ENCODE measurements at places on chromosomes 5 and 9. TPM values are rescaled to one million over a fixed set of nuclear protein-coding genes. Genes with fewer than 3 reads are reported as not detected.
A peak's percentile ranks its signal among the peaks of the same experiment; 100 is the strongest.

The EQTN gene
- not detected for total RNA-seq

The CDH9 gene
- total RNA-seq: not detected

The GPR21 gene
- total RNA-seq: not detected

The FAM120AOS gene
- total RNA-seq: 46.5 TPM

The CTNNA1 gene
- 58.1 TPM for total RNA-seq

- no peaks in the 10 kb centered on the region for H3K27me3 ChIP-seq
Measured at GRCh38 chr9:13967438-13967837, 346.5 kb downstream of the NFIB start.

GRCh38 chr5:113177225-113177624, 200.6 kb downstream of the DCP2 start:
- H3K36me3 ChIP-seq: no peaks in the 10 kb centered on the region
- peaks cover 6% of the 10 kb centered on the region for H3K4me1 ChIP-seq
- no peak for DNase-seq
- peaks cover 13% of the 10 kb centered on the region for H3K27me3 ChIP-seq
- no peak overlapping the region for H3K4me3 ChIP-seq

DNA sequence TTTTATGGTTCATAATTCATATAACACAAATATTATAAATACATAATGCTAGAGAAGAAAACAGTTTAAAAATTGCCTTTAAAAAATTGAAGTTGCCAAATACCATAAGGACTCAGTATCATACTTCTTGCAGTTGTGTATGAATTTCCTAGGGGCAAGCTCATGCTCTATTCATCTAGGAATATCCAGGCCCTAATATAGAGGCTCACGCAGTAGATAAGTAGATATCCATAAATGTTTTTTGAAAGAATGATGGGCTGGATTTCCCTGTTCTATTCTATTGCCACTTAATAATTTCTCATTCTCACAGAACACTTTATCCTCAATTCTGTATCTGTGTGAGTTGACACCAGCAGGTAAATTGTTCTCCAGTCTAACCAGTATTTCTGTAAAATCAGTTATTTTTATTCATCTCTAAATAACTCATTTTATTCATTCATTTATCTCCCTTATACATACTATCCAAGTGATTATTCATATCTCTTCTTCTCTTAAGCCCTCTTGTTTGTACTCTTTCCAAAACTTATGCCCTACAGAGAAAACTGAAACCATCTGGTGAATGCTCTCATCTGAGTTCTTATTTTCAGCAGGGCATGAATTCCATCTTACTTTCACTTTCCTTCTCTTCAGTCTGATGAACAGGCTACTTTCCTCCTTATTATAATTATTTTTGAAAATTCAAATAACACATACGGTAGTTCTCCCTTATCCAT, 97.1 kb downstream of the SLC44A1 start:
- no peaks in the 10 kb centered on the region for H3K27me3 ChIP-seq
- peaks cover 18% of the 10 kb centered on the region for H3K4me1 ChIP-seq
- H3K27ac ChIP-seq: peak overlapping the region; percentile 39
- H3K4me3 ChIP-seq: peak overlapping the region; percentile 39
- H3K36me3 ChIP-seq: peaks cover 11% of the 10 kb centered on the region
- DNase-seq: no peak

GRCh38 chr5:400282-401145, 42.5 kb upstream of the EXOC3 start:
- peaks cover 9% of the 10 kb centered on the region for H3K27me3 ChIP-seq
- H3K36me3 ChIP-seq: peaks cover 56% of the 10 kb centered on the region
- H3K4me1 ChIP-seq: peaks cover 42% of the 10 kb centered on the region

GRCh38 chr5:154614595-154614994, 136.6 kb upstream of the HAND1 start:
- H3K27ac ChIP-seq: no peak overlapping the region
- no peaks in the 10 kb centered on the region for H3K36me3 ChIP-seq
- H3K27me3 ChIP-seq: peaks cover 53% of the 10 kb centered on the region
- no peak overlapping the region for H3K4me3 ChIP-seq
- H3K4me1 ChIP-seq: peaks cover 5% of the 10 kb centered on the region

- no peaks in the 10 kb centered on the region for H3K27me3 ChIP-seq
- no peak overlapping the region for H3K27ac ChIP-seq
- no peak overlapping the region for H3K4me3 ChIP-seq
- H3K4me1 ChIP-seq: peaks cover 3% of the 10 kb centered on the region
Measured at GRCh38 chr5:76867827-76868693, 18.2 kb downstream of the S100Z start.

DNA sequence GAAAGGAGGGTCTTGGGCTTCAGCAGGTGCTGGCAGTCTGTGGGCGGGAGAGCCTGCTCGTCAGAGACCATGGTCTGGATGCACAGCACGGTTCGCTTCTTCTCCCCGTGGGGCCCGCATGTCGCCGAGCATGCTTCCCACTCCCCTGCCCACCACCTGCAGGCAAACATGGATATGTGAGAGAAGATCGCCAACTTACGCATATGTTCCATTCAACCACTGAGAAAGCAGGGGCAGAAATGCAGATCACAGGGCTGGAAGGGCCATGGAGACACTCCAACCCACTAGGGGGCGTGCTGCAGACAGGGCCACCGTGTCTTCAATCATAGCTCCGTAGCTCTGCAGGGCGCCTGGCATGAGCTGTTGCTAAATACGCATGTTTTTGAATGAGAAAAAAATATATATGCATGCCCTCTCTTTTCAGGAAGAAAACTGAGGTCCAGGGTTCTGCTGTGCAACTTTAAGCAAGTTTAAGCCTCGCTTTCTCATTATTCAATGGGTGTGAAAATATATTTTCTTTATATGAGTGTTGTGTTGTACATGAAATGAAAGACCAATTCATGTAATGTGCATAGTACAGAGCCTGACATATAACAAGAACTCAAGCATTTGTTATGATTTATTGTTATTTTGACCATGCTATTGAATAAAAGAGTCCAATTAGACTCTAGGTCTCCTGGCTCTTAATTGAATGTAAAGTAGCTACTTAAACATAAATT, 148.0 kb downstream of the TARS1 start:
- no peaks in the 10 kb centered on the region for H3K27me3 ChIP-seq
- no peak overlapping the region for H3K27ac ChIP-seq
- H3K36me3 ChIP-seq: no peaks in the 10 kb centered on the region
- peak; percentile 28 for DNase-seq
- H3K4me1 ChIP-seq: no peaks in the 10 kb centered on the region

GRCh38 chr5:73497497-73498056, 665 bp upstream of the BTF3 start:
- peaks cover 38% of the 10 kb centered on the region for H3K36me3 ChIP-seq
- H3K4me3 ChIP-seq: peak overlapping the region; percentile 97
- peak overlapping the region; percentile 99 for H3K27ac ChIP-seq
- peaks cover 11% of the 10 kb centered on the region for H3K27me3 ChIP-seq

DNA sequence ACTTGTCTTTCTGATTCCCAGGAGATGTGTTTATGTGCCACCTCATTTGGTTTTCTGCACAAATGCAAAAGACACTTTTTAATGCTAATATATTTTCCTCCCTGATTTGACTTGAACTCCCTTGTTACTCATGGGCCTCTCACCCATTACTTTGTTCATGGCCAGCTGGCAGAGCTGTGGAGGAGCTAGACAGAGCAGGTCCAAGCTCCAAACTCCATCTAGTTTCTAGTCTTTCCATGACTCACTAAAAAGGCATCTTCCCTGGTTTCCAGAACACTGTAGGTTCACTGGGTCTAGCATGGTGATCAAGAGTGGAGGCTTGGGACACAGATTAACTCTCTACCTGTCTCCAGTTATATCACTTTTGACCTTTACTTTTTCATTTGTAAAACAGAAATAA, 161.0 kb upstream of the SLC28A3 start:
- H3K4me1 ChIP-seq: no peaks in the 10 kb centered on the region
- peaks cover 5% of the 10 kb centered on the region for H3K27me3 ChIP-seq
- H3K36me3 ChIP-seq: no peaks in the 10 kb centered on the region
- DNase-seq: no peak
- no peak overlapping the region for H3K27ac ChIP-seq
- H3K4me3 ChIP-seq: no peak overlapping the region

GRCh38 chr5:40680741-40681362, 1.1 kb downstream of the PTGER4 start:
- peaks cover 58% of the 10 kb centered on the region for H3K36me3 ChIP-seq
- DNase-seq: peak; percentile 46
- peaks cover 36% of the 10 kb centered on the region for H3K4me1 ChIP-seq
- H3K27me3 ChIP-seq: no peaks in the 10 kb centered on the region
- H3K27ac ChIP-seq: peak overlapping the region; percentile 98

DNA sequence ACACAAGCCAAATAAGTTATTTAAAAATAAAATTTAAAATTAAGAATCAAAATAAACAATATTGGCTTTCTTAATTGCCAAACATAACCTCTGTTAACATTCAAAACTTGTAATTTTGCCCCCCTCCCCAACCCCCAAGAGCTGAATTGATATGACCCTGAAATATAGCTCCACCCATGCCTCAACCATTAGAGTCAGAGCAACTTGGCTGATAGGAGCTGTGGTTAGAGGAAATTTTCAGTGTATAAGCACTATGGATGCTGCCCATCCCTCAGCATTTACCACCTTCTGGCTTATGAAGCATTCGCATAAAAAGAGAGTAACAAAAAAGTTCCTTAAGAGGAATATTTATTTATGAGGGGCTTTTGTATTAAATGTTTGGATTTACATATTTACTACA, 6.1 kb downstream of the POC5 start:
- H3K36me3 ChIP-seq: peaks cover 21% of the 10 kb centered on the region
- no peak overlapping the region for H3K4me3 ChIP-seq

GRCh38 chr5:104146652-104147051, 584.1 kb upstream of the NUDT12 start:
- no peak overlapping the region for H3K27ac ChIP-seq
- H3K4me1 ChIP-seq: no peaks in the 10 kb centered on the region
- H3K4me3 ChIP-seq: no peak overlapping the region
- no peak for DNase-seq
- no peaks in the 10 kb centered on the region for H3K27me3 ChIP-seq

- H3K27ac ChIP-seq: no peak overlapping the region
- H3K27me3 ChIP-seq: peaks cover 8% of the 10 kb centered on the region
- no peaks in the 10 kb centered on the region for H3K4me1 ChIP-seq
- no peak overlapping the region for H3K4me3 ChIP-seq
Measured at GRCh38 chr5:135608361-135608760, 29.6 kb upstream of the CXCL14 start.

DNA sequence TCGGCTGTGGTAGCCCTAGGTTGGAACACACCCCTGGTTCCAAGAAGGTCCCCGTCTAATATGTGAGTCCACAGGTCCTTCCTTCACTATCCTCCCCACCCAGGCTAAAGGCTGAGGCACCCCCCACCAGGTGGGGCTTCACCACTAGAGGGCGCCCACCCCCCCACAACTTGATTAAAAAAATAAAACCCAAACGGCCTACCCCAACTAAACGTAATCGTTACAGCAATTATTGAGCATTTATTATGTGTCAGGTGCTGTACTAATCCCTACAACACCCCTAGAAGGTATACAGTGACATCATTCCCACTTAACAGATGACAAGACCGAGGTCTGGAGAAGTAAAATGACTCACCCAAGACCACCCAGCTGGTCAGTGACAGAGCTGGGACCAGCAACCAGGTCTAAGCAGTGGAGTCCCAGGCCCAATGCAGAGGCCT, 65.0 kb downstream of the FGF18 start:
- no peak overlapping the region for H3K27ac ChIP-seq
- peaks cover 17% of the 10 kb centered on the region for H3K27me3 ChIP-seq
- H3K4me3 ChIP-seq: no peak overlapping the region

DNA sequence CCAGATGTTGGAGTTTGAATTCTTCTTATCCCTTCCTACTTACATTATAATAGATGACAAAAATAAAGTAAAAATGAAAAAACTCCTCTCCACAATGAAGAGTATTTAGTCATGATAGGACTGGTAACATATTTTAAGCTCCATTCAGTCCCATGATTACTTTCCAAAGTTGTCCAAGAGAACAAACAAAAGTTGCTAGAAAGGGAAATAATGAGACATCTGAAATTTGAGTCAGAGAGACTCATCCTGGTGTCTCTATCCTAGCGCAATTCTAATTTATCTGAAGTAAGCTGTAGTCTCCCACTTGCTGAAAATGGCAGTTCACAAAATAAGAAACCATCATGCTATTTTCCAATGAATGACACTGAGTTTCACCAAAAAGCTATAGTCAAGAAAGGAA, 152.2 kb downstream of the BNC2 start:
- peaks cover 7% of the 10 kb centered on the region for H3K27me3 ChIP-seq
- no peaks in the 10 kb centered on the region for H3K36me3 ChIP-seq
- no peak overlapping the region for H3K27ac ChIP-seq
- no peak overlapping the region for H3K4me3 ChIP-seq

- no peak overlapping the region for H3K27ac ChIP-seq
- no peak overlapping the region for H3K4me3 ChIP-seq
- no peak for DNase-seq
Measured at GRCh38 chr5:67495072-67495471, 298.5 kb upstream of the CD180 start.

DNA sequence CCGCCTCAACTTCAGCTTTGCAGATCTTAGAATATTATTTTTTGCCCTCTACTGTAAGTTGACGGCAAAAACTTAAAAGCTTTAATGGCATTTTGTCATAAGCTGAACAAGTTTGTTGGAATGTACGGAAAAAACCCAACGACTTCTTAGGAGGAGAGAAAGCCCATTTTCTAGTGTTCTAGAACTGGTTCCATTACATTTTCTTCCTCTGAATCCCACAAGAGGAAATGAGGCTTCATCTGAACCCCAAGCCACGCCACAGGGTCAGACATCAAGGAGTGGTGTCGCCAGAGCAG, 113.7 kb downstream of the LHFPL2 start:
- no peak overlapping the region for H3K27ac ChIP-seq
- no peaks in the 10 kb centered on the region for H3K27me3 ChIP-seq
- H3K4me1 ChIP-seq: no peaks in the 10 kb centered on the region
- no peak for DNase-seq
- H3K36me3 ChIP-seq: no peaks in the 10 kb centered on the region

DNA sequence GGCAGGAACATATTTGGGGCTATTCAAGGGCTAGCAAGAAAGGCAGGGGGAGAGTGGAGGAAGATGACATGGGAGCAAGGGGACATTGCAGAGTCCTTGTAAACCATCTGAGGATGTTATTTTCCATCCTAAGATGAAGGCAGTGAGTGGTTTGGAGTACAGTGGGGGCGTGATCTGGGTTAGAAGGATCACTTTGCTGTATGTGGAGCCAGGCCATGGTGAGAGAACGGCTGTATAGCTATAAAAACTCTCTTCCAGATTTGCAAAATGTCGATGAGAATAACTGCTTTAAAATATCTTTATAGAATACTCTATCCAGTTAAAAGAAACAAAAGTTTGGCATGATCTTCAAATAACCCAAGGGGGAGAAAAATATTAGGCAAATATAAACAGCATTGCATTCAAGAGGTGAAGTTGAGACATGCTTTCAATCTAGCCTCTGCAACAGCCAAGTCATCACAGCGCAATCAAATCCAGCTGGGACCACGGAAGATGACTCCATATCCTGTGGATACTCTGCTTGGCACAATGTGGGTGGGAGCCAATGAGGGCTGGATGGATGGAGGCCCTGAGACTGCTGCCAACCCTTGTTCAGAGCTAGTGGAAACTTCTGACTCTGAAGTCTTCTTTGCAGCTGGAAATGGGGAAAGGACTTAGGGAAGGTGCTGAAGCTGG, 111.5 kb upstream of the BASP1 start:
- peaks cover 6% of the 10 kb centered on the region for H3K27me3 ChIP-seq
- no peak overlapping the region for H3K4me3 ChIP-seq
- no peak for DNase-seq
- no peaks in the 10 kb centered on the region for H3K36me3 ChIP-seq
